Lung (tissue), 17 donors: ENCODE measurements at places on chromosomes 11 and 22. TPM values are rescaled to one million over a fixed set of nuclear protein-coding genes. Genes with fewer than 3 reads are reported as not detected.

DNA sequence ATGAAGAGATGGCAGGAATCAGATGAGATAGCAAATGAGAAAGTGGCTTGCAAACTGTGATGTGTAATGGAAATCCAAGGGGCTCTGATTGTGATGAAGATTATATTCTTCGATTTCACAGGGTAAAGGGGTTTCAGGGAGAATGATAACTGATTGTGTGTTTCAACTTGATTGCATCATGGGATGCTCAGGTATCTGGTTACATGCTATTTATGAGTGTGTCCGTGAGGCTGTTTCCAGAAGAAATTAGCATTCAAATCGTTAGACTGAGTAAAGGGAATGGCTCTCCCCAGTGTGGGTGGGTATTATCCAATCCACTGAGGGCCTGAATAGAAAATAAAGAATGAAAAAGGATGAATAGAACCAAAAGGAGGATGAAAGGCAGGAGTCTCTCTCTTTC, 278.7 kb upstream of the LARGE1 start:
- DNase-seq, result no peak

GRCh38 chr11:11230802-11231562, 122.1 kb downstream of the CSNK2A3 start:
- no peak for DNase-seq

DNA sequence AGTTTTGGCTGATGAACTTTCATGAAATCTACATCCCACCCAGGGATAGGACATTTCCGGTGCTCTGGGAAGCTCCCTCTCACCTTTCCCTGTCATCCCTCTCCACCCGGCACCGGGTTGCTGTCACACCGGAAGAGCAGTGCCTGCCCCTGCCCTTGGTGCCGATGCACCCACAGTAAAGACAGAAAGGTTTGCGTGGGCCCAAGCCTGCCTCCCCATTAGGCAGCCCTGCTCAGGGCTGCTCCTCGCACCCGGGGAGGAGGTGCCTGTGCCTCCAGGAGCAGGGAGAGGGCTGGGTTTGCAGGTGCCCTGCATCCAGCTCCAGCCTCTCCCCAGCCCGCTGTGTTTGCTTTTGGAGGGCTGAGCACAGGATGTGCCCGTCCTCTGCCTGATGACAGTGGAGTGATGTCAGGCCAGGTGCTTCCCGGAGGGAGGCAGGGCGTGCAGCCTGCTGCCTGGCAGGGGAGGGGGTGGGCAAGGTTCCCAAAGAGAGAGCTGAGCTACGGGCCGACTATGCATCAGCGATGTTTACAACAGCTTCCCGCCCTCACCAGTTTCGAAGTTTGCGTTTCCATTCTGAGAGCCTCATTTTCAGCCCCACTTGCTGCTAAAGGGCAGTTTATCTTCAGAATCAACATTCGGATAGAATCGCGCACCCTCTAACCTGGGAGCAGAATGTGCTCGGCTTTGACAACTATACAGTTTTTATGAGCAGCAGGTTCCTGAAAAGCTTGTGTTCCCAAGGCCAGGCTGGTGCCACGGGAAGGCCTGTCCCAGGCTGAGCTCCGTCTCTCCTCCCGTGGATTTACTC, 83.2 kb upstream of the CLDN5 start:
- peak; percentile 71 for DNase-seq

DNA sequence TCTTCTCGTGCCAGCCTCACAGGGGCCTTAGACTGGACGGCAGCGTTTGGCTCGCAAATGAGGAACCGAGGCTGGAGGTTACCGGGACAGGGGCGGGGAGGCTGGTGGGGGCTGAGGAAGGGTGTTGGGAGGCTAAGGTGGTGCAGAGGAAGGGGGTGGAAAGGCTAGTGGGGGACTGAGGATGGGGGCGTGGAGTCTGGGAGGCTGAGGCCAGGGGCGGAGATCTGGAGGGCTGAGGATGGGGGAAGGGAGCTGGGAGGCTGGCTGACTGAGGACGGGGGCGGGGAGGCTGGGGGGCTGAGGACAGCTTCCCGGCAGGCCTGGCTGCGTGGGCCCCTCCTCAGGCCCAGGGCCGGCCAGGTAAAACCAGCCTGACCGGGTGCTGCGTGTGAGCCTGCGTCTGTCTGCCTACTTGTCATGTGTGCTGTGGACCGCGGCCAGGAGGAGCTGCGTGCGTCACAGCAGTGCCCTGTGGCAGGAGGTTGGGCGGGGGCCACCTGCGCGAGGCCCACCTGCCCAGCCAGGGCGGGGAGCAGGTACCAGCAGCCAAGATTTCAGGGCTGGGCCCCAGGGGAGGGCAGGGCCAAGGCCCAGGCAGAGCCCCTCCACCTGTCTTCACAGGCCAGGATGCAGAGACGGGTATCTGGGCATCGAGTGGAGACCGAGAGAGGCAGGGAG, 9.4 kb upstream of the PIM3 start:
- DNase-seq, result peak; percentile 95

DNA sequence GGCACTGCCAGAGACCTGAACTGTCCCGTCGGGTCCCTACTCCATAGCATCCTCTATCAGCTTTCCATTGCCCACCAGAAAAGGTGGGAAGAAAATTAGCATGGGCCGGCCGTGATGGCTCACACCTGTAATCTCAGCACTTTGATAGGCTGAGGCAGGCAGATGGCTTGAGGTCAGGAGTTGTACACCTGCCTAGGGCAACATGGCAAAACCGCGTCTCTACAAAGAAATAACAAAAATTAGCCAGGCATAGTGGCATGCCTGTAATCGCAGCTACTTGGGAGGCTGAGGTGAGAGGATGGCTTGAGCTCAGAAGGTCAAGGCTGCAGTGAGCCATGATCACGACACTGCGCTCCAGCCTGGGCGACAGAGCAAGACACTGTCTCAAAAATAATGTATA, 3.5 kb downstream of the SLC25A18 start:
- no peak for DNase-seq

GRCh38 chr11:113876074-113876797, 864 bp upstream of the USP28 start:
- no peak for DNase-seq

- DNase-seq, result no peak
Observed at GRCh38 chr22:22574361-22574760, 15.3 kb upstream of the PRAME start.

The MUC2 gene
- polyA plus RNA-seq, result 0.24 TPM

The RCE1 gene
- 8.7 TPM for polyA plus RNA-seq

The NPAS4 gene
- 0.07 TPM for polyA plus RNA-seq
